ENCODE measurements at places on chromosomes 3 and 15.
A peak's percentile ranks its signal among the peaks of the same experiment; 100 is the strongest.

DNA sequence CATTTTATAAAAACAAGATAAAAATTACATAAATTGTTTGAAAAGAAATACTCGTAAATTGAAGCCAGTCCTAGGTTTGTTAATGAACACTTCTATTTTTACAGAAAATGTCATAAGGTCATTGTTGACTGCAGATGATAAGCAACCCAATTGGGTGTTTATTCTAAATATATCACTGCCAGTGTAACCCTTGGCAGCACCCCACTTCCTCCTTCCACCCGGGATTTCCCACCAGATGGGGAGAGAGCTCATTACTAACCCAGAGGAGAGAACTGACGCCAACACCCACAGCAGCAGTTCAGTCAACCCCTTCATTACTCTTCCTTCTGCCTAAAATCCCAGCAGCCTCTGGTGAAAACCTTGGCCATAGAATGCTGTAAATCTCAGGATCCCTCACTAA, 307.6 kb downstream of the GAP43 start:
- DNase-seq: no peak

- no peak for DNase-seq
Measured at GRCh38 chr3:16942955-16943354, 58.2 kb downstream of the PLCL2 start.

DNA sequence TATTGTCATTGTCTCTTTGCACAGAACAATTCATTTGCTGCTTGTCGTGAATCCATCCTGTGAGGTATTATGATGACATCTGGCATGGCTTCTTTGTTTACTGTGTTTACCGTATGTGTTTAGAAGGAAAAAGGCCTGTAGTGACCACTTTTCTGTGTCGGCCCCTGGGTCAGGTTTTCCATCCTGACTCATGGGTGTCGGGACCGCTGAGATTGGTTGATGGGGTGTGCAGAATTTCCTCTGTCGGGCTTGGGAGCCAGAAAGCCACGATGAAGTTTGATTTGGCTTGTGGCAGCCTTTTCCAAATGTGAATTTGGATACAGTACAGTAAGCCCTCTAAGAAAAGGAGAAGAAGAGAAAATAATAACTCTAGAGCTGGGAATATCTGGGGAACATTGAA, 113.5 kb downstream of the FNDC3B start:
- DNase-seq: no peak

- DNase-seq: no peak
Measured at GRCh38 chr15:35722501-35722900, 176.5 kb upstream of the DPH6 start.

- DNase-seq: no peak
Measured at GRCh38 chr3:13170317-13170716, 97.1 kb upstream of the IQSEC1 start.

GRCh38 chr15:98650417-98651035, 2.2 kb downstream of the IGF1R start:
- DNase-seq: peak; percentile 15
